ENCODE measurements at places on chromosomes 16 and 17.

DNA sequence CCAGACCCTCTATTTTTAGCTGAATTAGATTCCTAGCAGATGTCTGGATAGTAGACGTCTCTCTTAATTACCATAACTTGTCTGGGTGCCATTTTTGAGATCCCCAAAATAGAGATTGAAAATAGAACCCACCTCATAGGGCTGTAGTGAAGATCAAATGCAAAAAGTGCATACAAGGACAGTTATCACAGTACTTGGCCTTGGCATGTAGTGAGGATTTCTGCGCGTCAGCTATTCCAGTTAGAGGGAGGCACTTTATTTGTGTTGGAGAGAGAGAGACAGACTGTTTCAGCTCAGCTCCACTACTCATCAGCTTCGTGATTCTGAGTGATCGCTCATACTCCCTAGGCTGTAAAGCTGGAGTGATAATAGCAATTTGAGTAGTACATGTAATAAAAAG, 59.6 kb upstream of the CDH13 start:
- no peak overlapping the region for H3K27ac ChIP-seq
- no peaks in the 10 kb centered on the region for H3K4me1 ChIP-seq
- no peak for DNase-seq

DNA sequence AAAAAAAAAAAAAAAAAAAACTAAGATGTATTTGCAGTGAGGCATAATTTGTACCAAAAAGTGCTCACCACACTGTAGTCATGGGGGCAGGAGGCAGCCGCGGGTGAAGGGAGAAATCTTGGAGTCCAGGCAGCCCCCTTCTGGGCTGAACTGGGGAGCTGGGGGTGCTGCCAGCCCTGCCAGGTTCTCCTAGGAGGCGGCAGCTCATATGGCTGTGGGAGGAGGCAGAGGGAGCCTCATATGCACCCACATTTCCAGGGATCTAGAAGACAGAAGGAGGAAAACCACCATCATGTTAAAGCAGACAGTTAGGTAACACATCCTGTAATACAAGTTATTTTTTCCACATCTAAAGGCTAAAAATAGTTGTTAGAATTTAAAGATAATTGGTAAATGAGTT, 16.3 kb downstream of the MAPT start:
- no peak overlapping the region for H3K4me3 ChIP-seq
- H3K36me3 ChIP-seq, result no peaks in the 10 kb centered on the region
- no peak for DNase-seq

GRCh38 chr16:68244481-68244902, 681 bp upstream of the PLA2G15 start:
- H3K27me3 ChIP-seq, result no peaks in the 10 kb centered on the region
- peak overlapping the region; percentile 72 for H3K27ac ChIP-seq
- peak overlapping the region; percentile 88 for H3K4me3 ChIP-seq
- no peaks in the 10 kb centered on the region for H3K36me3 ChIP-seq
- no peak for DNase-seq

DNA sequence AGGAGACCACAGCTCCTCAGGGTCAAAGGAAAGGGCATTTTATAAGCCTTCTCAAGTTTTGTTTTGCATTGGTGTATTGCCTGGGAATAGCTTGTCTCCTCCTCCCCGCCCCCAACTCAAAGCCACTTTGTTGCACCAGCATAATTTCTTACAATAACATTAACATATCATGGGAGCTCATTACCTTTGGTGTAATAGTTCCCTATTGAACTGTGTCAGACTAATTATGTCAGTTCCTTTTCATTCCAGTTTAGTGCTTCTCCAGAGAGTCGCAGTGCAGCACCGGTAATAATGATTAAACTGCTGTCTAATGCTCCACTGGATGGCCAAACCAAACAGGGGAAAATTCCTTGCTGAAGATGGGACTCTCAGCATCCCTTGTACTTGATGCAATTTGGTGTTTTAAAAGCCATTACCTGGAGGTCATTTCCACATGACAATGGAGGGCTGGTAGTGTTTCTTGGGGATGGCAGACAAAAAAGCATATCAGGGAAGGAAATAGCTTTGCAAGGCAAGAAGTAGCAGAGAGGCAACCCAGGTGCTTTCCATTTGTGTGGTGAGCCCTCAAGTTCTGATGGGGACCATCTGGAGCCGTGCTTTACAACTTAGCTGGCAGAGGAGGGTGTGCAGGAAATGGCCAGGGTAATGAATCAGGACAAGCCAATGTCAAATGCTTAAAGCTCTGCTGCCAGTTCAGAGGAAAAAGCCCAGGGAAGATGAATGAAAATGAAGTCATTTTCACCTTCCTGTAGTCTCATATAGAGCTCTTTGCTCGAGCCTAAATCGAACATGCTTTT, 91.5 kb upstream of the NLRP1 start:
- DNase-seq, result no peak
- H3K4me3 ChIP-seq, result no peak overlapping the region
- no peaks in the 10 kb centered on the region for H3K36me3 ChIP-seq
- no peak overlapping the region for H3K27ac ChIP-seq
- H3K27me3 ChIP-seq, result no peaks in the 10 kb centered on the region
- no peaks in the 10 kb centered on the region for H3K4me1 ChIP-seq

DNA sequence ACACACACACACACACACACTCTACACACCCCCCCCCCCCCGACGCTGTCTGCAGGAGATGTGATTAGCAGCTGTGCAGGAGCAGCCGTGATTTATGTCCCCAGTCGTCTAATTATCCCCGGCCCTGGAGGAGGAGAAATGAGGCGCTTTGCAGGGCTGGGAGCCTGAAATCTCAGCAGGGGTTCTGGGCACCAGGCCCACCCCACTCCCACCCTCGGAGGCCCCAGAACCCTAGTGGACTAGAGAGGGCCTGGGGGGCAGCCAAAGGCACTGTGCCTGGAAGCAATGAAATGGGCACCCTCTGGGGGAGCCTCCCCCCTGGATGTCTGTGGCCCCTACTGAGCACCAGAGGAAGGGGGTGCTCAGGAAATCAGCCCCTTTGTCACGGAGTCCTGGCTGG, 134.2 kb upstream of the CIBAR2 start:
- no peaks in the 10 kb centered on the region for H3K27me3 ChIP-seq
- no peak overlapping the region for H3K27ac ChIP-seq
- no peak overlapping the region for H3K4me3 ChIP-seq
- no peak for DNase-seq

GRCh38 chr17:17890773-17891759, 54.3 kb upstream of the SREBF1 start:
- H3K27ac ChIP-seq, result no peak overlapping the region
- H3K36me3 ChIP-seq, result peaks cover 3% of the 10 kb centered on the region
- H3K27me3 ChIP-seq, result no peaks in the 10 kb centered on the region
- peaks cover 7% of the 10 kb centered on the region for H3K4me1 ChIP-seq

DNA sequence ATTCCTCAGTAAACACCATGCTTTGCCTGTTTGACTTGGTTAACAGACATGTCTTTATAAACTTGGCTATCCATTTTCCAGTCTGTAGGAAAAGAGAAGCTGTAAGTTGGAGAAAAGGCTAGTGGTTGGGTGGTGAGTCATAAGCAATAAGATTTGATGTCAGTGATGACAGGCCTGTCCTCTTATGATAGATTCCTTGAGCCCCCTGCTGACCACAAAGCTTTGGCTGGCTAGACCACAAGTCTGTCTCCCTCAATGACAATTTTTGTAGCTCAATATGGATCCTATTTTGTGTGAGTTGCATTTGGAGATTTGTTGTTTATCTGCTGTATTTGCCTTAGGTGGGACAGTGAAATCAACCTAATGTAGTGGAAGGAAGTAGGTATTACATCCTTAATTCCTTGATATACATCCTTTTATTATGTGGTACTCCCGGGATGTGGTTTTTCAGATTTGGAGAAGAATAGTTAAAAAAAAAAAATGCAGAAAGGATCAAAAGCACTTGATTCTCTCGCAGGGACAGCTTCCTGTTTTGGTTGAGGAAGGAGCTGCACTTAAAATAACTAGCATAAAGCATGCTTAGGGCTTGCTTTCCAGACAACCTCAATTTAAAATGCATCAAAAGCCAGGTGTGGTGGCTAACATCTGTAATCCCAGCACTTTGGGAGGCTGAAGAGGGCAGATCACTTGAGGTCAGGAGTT, 67.4 kb downstream of the SIAH1 start:
- no peak overlapping the region for H3K27ac ChIP-seq
- H3K4me3 ChIP-seq, result no peak overlapping the region
- peaks cover 3% of the 10 kb centered on the region for H3K4me1 ChIP-seq
- no peak for DNase-seq

DNA sequence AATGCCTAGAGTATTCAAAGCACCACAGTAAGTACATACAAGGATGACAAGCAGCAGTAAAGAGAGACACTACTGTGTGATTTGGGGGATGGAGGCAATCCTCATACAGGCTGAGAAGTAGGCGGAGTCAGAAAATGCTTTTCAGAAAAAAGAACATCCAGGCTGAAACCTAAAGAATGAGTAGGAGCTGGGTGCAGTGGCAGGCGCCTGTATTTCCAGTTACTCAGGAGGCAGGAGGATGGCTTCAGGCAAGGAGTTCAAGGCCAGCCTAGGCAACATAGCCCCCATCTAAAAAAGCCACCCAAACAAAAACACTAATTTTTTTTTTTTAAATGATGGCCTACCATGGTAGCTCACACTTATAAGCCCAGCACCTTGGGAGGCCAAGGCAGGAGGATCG, 10.3 kb downstream of the KANSL1 start:
- no peak overlapping the region for H3K27ac ChIP-seq
- H3K4me1 ChIP-seq, result peaks cover 96% of the 10 kb centered on the region
- no peaks in the 10 kb centered on the region for H3K27me3 ChIP-seq
- no peaks in the 10 kb centered on the region for H3K36me3 ChIP-seq
- no peak overlapping the region for H3K4me3 ChIP-seq
